GM06990 (cell line): ENCODE measurements at places on chromosomes 11 and 22.
A peak's percentile ranks its signal among the peaks of the same experiment; 100 is the strongest.

DNA sequence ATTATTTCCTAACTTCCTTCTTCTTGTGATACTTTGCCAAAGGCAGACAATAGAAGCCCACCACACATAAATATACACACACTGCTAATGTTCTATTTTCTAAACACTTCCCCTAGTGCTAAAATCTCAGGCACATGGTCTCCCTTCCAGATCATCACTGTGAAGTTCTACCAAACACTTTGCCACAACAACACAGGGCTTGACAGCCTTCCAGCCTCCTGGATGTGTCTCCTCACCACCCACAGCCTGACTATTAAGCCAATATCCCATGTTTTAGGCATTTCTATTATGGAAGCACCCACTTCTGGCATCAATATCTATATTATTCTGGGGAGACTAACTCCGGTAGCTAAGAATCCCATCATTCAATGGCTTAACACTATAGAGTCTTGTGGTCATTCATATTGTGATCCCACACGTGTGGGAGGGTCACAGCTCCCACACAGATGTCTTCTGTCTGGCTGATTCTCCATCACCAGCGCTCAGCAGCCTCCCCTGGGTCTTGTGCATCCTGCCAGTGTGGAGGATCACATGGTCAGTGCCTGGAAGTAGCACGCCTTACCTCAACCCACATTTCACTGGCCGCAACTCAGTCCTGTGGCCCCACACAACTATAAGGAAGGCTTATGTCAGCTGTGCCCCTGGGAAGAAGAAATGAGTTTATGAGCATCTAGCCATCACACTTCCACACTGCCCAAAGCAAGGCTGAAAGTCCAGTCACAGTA lies 29.0 kb downstream of the SPATA19 start:
- DNase-seq: no peak

DNA sequence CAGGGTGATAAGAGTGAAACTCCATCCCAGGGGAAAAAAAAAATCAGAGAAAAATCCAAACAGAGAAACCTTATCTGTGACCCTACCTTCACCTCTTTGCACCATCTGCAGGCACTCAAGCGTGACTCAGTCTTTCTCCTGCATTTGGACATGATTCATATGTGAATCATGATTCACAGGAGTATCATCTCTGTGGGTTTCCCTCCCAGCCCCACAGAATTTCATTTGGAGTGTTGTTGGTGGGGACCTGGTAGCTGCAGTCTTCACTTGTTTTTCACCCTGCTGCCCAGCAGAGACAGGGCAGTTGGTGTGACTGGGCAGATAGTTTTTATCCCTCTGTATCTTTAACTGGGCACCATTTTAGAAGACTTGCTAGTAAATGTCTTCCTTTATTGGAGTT lies 75.7 kb downstream of the DEPDC5 start:
- DNase-seq: peak; percentile 24

GRCh38 chr22:44603767-44604166 lies 98.2 kb upstream of the PRR5 start:
- DNase-seq: no peak

DNA sequence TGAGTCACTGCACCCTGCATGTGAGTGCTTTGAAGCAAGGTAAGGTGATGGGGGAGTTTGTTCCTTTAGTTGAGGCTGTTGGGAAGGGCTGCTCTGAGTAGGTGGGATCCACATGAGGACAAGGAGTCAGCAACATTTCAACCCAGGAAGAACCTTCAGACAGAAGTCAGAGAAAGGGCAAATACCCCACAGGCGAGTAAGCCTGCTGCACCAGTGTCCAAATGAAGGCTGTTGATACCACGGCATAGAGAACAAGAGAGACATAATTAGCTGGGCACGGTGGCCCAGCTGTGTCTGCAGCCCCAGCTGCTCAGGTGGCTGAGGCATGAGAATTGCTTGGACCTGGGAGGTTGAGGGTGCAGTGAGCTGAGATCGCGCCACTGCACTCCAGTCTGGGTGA lies 54.3 kb upstream of the CLMP start:
- no peak for DNase-seq

DNA sequence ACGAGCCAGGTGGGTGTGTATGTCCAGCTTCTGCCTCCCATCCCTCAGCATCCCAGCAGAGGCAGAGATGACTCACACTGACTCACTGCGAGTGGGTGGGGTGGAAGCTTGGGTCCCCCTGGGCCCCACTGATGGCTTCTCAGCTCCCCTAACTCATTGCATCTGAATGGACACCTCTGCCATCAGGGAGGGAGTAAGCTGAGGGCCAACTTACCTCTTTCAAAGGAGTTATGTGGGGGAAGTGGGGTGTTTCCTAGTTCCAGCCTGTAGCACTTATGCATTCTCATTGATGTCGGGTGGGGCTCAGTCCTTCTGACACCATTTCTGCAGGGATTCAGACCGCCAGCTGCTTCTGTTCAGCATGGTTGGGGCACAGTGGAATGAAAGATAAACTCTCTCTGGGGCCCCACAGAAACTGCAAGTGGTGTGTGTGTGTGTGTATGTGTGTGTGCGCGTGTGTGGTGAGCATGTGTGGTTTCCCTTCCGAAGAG lies 1425.8 kb downstream of the TBC1D22A start:
- no peak for DNase-seq

DNA sequence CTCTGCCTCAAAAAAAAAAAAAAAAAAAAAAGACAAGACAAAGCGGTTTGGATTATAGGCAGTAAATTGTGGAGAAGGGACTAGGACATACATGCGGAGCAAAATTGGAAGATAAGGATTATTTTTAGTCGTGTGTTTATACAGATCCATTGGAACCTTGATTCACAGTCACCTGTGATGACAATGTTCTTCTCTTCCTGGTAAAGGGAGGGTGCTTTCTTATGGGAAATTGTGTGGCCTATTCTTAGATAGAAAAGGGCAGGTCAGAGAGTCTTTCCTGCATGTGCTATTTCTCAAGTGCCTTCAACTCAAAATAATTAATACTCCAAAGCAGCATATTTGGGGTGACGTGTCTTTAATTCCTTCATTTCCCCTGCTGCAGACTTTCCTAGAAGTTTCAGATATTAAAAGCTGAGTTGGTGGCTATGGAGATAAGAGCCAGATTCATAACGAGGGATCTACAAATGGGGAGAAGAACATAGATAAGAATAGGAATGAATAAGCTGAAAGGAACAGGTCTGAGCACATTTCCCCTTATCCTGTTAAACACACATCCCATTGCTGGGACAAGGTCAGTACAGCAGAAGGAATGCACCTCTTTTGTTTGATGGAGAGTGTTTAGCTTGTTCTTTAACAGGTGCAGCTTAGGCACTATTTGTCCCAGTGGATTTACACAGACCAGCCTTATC lies 22.5 kb downstream of the GSTT2B start:
- DNase-seq: no peak

DNA sequence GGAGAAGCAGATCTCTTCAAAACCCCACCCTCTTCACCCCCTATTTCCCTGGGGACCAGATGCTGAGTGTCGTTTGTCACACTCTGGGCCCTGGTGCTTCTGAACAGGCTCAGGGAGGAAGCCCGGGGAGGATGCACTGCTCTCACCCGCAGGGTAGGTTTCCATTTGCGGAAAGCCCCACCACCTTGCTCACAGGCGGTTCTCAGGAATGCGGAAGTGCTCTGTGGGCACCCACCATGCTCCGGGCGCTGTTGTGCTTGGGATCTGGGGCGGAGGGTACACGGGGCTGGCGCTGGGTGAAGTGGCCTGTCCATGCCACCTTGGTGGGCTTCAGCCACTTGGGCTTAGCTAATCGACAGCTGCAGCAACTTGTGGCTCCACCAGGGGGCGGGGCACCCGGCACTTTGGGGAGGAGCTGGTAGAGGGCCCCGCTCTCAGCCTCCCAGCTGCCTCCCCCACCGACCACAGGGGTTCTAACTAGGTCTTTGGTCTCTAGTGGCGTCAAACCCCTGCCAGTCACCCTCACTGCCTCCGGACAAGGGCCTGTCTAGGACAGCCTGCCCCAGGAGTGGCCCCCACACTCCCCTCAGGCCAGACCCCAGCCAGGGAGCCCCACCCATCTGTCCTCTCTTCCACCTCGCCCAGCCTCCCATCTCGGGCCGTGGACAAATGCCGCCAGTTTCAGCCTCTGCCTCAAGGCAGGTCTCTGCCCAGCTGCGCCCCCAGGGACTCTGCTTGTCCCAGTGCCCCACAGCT lies 7.4 kb downstream of the NDUFV1 start:
- DNase-seq: peak; percentile 87

GRCh38 chr11:73875840-73876239 lies 806 bp downstream of the COA4 start:
- DNase-seq: no peak

DNA sequence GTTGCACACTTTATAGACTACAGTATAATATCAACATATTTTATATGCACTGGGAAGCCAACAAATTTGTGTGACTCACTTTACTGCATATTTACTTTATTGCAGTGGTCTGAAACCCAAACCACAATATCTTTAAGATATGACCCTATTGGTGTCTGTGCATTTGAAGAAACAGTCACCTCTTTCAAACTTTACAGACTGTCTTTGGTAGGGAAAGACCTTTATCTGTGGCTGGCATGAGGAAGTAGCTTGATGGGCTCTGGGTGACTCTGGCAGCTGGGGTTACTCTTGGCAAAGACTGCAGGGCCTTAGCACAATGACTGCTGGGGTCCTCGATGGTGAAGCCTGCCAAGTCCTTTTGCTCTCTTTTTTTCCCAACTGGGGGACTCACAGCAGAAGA lies 21.3 kb upstream of the ABTB2 start:
- DNase-seq: no peak

DNA sequence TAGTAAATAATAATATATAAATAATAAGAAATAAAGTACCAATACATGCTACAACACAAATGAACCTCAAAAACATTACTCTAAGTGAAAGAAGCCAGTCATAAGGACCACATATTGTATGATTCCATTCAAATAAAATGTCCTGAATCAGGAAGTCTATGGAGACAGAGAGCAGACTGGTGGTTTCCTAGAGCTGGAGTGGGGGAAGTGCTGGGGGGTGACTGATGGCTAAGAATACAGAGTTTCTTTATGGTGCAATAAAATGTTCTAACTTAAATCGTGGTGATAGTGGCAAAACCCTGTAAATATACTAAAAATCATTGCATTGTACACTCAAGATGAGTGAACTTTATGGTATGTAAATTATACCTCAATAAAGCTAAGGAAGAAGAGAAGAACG lies 376.5 kb downstream of the BUD13 start:
- no peak for DNase-seq

DNA sequence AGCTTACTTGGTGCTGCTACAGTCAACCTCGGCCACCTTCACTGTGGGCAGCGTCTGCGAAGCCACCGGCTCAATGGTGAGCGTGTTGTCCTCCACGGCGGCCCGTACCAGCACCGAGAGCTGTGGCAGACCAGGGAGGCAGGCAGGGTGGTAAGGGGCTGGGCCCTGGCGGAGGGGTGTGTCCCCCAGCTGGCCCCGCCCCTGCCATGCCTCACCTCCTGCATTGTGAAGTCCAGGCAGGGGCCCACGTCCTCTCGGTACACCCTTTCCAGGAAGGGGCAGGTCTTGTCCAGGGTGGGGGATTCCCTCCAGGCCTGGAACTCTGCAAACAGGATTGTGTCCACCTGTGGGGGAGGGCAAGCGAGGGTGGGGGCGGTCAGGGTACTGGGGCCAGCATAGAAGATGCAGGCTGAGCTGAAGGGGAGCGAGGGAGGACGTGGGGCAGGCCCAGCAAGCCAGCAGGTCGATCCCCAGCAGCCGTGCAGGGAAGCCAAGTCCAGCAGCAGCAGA lies 12.8 kb downstream of the RAB3IL1 start:
- DNase-seq: no peak

DNA sequence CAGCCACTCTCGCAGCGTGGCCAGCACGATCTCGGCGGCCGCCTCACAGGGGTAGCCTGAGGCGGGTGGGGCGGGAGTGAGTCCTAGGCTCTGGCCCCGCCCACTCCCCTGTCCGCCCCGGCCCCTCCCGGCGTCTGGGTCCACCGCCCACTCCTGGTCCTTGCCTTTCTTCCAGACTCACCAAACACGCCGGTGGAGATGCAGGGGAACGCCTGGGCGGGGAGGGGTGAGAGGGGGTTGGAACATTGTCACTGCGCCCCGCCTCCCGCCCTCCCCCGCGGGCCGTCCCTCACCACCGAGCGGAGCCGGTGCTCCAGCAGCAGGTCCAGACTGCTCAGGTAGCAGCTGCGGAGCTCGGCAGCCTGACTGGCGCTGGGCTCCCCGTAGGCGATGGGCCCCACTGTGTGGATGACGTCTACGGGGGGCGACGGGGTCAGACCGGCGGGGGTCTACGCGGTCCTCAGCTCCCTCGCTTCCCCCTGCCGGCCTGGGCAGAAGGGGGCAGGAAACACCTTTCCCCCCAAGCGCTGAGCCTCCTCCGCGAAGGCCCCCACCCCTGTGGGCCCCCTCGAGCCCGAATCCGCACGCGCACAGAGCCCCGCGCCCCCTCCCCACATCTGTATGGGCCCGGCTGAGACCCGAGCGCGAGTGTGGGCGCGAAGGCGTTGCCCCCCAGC lies 13.2 kb downstream of the OTUB1 start:
- peak; percentile 59 for DNase-seq

DNA sequence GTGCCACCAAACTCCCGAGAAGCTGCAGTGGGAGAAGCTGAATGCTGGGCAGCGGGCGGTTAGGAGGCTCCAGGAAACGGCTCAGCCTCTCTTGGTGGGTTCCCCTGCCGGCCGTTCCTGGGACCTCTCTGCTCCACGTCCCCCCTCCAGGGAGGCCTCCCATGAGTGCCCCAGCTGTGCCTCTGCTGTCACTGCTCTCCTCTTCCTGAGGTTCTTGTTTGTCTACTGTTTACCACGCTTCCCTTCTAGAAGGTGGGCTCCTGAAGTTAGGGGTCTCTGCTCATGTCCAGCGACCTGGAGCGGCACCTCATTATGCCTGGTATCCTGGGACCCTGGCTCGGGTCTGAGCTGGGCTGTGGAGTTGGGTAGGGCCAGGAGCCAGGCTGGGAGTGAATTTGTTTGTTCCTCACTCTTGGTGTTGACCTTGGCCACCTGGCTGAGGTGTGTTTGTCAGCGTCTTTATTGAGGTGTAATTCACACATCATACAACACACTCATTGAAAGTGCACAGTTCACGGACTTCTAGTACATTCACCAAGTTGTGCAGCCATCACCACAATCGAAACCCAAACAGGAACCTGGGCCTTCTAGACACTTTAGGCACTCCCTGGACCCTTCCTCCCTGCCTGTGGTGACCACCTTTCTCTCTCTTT lies 37.8 kb upstream of the GRAMD4 start:
- DNase-seq: no peak

GRCh38 chr11:76307396-76307795 lies 73.5 kb downstream of the THAP12 start:
- no peak for DNase-seq

DNA sequence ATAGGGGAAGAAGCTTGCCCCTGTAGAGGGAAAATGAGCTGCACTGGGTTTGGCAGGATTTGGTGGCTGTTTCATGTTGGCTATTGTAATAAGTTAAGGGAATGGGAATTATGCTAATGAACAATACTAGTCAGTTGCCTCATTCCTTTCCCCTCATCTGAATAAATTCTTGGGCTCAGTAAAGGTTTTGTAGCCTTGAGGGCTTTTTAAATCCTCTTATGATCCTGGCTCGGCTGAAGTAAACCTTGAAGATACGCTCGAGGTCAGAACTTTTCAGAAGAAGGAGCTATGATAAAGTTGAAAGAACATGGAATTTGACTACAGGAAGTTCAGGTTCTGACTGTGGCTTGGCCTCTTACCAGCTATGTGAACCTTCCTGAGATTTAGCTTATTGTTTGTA lies 448.7 kb downstream of the RAB38 start:
- no peak for DNase-seq
